Lung (tissue), 17 donors: ENCODE measurements at places on chromosomes 12 and 14. TPM values are rescaled to one million over a fixed set of nuclear protein-coding genes. Genes with fewer than 3 reads are reported as not detected.

The KLRC4 gene
- not detected for polyA plus RNA-seq

The MMP14 gene
- 125 TPM for polyA plus RNA-seq

The FBLN5 gene
- polyA plus RNA-seq: 43.1 TPM

The CBLN3 gene
- 2.1 TPM for polyA plus RNA-seq

The FAM186B gene
- polyA plus RNA-seq: 0.17 TPM

The NFYB gene
- 15.5 TPM for polyA plus RNA-seq

The PROX2 gene
- polyA plus RNA-seq: not detected

The SERPINA9 gene
- not detected for polyA plus RNA-seq

The ADAMTS20 gene
- polyA plus RNA-seq: not detected

The POC1B gene
- polyA plus RNA-seq: 6.9 TPM

The KLRC2 gene
- polyA plus RNA-seq: 0.55 TPM

The SSTR1 gene
- 2.2 TPM for polyA plus RNA-seq

The TAS2R20 gene
- polyA plus RNA-seq: 0.16 TPM

The LTB4R gene
- 7.3 TPM for polyA plus RNA-seq

The C3AR1 gene
- polyA plus RNA-seq: 6.9 TPM

The KCNMB4 gene
- polyA plus RNA-seq: 1.6 TPM

The BBOF1 gene
- 8.0 TPM for polyA plus RNA-seq

The VPS33A gene
- 15.1 TPM for polyA plus RNA-seq

The PPFIBP1 gene
- polyA plus RNA-seq: 13.6 TPM

The NRXN3 gene
- 1.4 TPM for polyA plus RNA-seq

The CELA1 gene
- polyA plus RNA-seq: 0.05 TPM

The RASAL1 gene
- polyA plus RNA-seq: 0.09 TPM

The GPR65 gene
- 8.1 TPM for polyA plus RNA-seq

The KRT79 gene
- polyA plus RNA-seq: 0.02 TPM

The TEX52 gene
- not detected for polyA plus RNA-seq

The CACNB3 gene
- 9.9 TPM for polyA plus RNA-seq

The CARMIL3 gene
- polyA plus RNA-seq: 0.71 TPM

The PLEKHD1 gene
- polyA plus RNA-seq: 0.11 TPM

The RPGRIP1 gene
- polyA plus RNA-seq: 0.33 TPM

The LPAR5 gene
- 1.2 TPM for polyA plus RNA-seq

The KCNJ8 gene
- 6.2 TPM for polyA plus RNA-seq

The RNASE1 gene
- 1,226 TPM for polyA plus RNA-seq

The XPOT gene
- 27.1 TPM for polyA plus RNA-seq

The BHLHE41 gene
- polyA plus RNA-seq: 10.7 TPM

The SALL2 gene
- polyA plus RNA-seq: 2.9 TPM

The VWF gene
- 226 TPM for polyA plus RNA-seq

The FOXN4 gene
- 0.04 TPM for polyA plus RNA-seq

The HCFC2 gene
- 5.8 TPM for polyA plus RNA-seq

The PTPN21 gene
- polyA plus RNA-seq: 8.7 TPM

The WNT1 gene
- 0.09 TPM for polyA plus RNA-seq

The KRT72 gene
- 0.14 TPM for polyA plus RNA-seq

The FIGNL2 gene
- 0.33 TPM for polyA plus RNA-seq
